B cell (primary cell): ENCODE measurements at places on chromosomes 7 and 10. TPM values are rescaled to one million over a fixed set of nuclear protein-coding genes. Genes with fewer than 3 reads are reported as not detected.

DNA sequence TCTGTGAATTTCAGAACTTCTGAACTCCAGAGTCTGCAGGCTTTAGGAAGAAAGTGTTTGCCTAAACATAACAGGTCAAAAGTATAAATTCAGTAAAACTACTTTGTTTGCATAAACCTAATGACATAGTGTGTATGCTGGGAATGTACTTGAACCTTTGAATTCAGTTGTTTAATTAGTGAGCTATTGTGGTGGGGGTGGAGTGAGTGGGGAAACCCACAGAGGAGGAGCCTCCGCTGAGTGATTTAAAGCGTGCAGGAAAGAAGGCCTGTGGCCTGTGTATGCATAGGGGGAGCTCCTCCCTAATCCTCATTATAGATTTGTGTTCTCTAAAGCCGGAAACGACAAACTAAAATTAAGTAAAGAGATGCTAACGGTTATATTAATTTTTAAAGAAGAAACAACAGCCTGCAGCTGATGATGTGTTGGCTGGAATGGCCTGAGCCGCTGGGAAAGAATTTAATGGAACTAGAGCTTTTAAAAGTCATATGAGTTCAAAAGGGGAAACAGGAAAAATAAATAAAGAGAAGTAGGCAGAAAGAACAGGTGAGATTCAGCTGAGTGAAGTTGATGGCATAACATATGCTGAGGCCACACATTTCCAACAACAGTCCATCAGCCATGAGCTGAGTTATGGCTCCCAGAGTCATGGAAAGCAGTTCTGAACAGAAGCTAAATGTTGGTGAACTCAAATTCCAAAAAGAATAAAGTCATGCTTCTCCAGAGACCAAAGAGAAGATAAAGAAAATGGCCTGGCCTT is 595.0 kb downstream of the GRM8 start:
- peak; percentile 40 for DNase-seq

GRCh38 chr10:3906511-3907111 is 121.6 kb upstream of the KLF6 start:
- no peak for DNase-seq

- DNase-seq: no peak
Observed at GRCh38 chr10:8375137-8375536, 320.6 kb downstream of the GATA3 start.

Gene OPALIN
- not detected in 2 replicates for polyA plus RNA-seq

DNA sequence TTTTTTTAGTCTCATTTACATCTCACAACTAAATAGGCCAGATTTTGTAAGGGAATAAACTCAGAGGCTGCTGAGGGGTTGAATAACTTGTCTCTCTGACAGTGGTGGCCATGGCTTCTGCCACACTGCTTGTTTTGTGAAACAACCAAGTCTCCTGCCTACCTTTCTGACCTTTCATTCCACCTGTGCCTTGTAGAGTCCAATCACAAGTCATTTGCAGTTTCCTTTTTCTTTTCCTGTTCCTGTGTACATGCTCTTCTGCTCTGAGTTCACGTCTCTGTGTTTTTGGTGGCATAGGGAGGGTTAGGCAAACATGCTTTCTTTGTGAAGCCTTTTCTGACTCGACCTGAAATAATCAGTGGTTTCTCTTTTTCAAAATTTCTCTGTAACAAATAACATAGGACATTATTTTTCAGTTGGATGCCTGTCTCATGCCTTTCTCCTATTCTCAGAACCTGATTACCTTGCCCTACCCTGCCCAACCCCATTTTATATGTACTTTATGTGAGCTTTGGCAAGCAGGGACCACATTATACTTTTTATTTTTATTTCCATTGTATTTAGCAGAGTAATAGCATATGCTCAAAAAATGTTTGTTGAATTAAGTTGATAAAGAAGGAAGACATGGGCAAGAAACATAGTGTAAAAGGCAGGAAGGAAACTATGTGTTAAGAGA is 81.7 kb downstream of the HDAC9 start:
- peak; percentile 23 for DNase-seq

Gene AKAP9
- 19.3 and 25.4 TPM in 2 replicates for polyA plus RNA-seq
